Transverse colon (tissue), 4 donors: ENCODE measurements at places on chromosomes 5 and 9.

DNA sequence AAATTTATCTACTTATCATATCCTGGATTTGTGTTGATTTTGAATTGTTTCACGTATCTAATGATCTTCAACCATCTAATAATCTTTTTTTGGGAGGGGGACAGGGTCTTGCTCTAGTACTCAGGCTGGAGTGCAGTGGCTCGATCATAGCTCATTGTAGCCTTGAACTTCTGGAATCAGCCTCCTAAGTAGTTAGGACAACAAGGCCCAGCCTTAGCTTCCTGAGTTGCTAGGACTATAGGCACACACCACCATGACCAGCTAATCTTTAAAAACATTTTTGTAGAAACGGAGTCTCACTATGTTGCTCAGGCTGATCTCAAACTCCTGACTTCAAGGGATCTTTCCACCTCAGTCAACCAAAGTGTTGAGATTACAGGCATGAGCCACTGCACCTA is 34.6 kb downstream of the MRPS27 start:
- no peak for DNase-seq

DNA sequence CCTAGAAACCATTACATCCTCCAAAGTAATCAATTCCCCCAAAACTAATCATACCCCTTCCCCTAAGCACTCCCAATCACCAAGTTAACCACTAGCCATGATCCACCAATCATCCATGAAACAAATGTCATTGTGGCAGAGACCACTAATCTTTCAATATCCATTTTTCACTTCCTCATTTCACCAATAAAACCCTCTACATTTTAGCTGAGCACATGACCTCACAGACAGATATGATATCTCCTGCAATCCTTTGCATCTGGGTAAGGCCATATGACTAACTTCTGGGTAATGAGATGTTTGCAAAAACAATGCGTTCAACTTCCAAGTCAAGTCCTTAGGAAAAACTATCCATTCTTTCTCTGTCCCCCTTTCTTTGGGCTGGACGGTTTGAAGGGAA is 20.7 kb downstream of the OR2S2 start:
- no peak for DNase-seq

DNA sequence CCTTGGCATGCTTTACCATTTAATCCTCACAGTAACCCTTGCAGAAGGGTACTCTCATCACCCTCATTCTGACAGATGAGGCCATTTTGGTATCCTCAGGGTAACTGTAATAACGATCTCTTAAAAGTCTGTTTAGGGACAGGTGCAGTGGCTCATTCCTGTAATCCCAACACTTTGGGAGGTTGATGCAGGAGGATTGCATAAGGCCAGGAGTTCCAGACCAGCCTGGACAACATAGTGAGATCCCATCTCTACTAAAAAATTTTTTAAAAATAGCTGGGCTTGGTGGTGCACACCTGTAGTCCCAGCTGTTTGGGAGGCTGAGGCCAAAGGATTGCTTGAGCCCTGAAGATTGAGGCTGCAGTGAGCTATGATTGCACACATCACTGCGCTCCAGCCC is 31.8 kb downstream of the CSF1R start:
- DNase-seq: no peak

GRCh38 chr9:131144201-131144600 is 18.8 kb downstream of the NUP214 start:
- no peak for DNase-seq

DNA sequence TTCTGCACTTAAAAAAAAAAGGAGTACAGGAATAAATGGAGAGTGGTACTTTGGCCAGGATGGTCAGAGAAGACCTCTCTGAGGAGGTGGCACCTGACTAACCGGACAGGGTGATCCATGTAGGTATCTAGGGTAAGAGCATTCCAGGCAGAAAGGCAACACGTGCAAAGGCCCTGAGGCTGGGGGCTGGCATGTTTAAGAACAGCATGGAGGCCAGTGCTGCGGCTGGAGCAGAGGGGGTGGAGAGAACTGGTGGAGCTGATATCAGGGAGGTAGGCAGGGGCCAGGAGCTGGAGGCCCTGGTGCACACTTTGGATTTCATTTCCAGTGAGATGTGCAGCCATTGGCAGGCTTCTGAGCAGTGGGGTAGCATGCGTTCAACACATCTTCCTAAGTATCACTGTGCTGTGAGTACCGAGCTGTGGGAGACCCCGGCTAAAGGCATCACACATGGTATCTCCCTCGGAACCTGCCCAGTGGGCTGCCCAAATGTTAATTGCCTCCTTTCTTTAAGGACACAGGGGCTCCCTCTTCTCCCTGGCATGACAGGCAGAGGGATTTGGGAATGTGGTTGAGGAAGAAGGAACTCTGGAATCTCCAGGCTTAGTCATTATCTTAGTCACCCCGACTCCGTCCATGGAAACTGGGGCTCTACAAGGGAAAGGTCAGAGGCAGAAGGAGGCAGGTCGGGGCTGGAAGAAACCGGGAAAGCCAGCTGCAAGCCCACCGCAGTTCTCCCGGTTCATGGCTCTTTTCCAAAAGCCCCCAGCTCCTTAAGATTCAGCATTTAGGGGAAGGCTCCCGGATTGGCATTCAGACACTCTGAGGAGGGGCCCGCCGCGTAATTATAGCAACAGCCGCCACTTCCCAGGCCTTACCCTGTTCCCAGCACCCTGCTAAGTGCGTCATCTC is 18.6 kb downstream of the SLC6A7 start:
- DNase-seq: no peak

DNA sequence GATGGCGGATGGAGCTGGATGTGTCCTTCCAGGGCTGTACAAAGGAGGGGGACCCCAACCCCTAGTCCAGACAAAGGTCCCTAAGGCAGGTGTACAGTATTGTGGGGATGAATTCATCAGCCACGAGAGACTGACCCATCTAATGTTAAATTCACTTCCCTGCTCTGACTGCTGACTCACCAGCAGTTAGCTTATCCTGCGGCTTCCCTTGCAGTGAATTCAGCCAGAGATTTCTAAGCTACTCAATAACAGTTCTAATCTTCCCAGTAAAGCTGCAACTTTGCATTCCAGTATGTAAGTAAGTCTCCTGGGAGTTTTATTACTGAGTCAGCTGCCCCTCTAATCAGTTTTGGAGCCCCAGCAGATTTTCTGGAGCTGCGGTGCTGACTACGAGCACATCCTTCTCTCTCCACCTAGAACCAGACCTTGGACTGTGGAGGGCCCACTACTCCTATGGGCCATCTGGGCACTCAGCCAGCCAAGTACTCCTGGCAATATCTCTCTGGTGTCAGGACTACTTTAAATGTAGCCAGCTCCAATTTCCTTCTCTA is 16.1 kb downstream of the B4GALT1 start:
- DNase-seq: peak; percentile 71

- peak; percentile 77 for DNase-seq
These were observed 2.7 kb downstream of the GCNT4 start for GRCh38 chr5:75049456-75050351.

DNA sequence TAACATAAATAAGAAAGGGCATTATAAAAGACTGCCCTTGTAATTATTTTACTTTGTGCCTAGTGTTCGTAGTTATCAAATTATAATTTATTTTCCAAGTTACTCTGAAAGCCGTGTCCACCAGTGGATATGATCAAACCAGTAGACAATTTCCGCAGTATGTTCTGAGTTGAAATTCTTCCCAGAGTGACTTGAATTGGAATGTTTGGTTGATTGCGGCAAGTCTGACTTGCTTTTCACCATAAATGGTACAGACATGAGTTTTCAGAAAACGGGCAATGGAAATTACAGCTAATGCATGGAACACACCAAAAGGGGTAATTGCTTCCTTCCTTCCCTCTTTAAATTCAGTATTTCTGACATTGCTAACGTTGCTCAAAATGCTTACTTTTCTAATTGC is 56.6 kb downstream of the CHSY3 start:
- no peak for DNase-seq

DNA sequence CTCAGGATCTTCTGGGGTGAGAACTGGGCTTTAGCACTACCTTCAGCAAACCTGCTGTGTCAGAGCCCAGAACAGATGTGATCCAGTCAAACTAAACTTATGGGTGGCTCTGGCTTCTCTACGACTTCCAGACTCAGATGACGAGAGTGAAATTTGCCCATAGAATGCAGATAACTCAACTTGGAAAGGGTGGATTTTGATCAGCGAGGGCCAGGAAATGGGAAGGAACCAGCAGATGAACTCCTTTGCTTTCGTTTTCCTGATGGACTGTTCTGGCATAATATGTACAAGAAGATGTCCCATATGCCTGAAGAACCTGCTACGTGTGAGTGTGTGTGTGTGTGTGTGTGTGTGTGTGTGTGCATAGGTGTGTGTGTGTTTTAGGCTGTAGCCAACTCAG is 132.0 kb upstream of the MOCS2 start:
- DNase-seq: no peak

GRCh38 chr5:36870399-36871040 is 6.0 kb upstream of the NIPBL start:
- DNase-seq: no peak

DNA sequence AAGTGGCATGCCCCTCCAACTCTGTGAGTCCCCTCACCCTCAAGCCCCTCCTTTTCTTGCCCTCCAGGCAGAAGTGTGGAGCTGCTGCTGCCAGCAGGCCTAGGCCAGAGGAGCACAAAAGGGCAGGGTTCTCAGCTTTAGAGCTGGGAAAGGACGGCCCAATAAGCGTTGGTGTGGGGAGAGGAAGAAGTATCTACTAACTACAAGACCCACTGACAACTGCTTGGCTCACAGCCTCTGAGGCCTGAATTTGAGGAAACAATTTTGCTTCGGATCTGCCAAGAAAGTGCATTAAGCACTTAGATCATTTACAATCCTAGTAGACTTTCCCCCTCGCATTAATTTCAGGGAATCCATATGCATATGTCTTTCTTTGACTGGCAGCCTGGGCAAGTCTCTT is 179.4 kb downstream of the SNX18 start:
- no peak for DNase-seq

DNA sequence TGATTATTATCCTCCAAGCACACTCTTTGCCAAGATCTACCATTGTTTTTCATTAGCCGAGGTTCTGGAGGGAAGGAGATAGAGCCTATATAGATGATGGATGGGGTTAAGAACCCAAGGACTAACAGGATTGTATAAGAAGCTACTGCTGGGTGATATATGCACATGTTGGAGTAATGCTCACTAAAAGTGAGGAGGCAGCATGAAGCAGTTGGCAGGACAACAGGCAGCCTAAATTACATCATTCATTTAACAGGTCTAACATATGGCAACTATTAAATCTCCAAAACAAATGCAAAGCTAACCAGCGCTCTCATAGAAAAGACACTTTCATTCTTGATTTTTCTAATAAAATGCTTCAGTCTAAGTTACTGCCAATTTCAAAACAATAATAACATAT is 293.2 kb downstream of the EPB41L4A start:
- DNase-seq: no peak

GRCh38 chr9:90538566-90538965 is 104.1 kb downstream of the DIRAS2 start:
- no peak for DNase-seq

- no peak for DNase-seq
These were observed at the start of gene C6 for GRCh38 chr5:41213340-41213739. Gene C6, minus strand, starts transcription at chr5:41213532. Its CDS starts 10,302 bp downstream, at chr5:41203230.

- peak; percentile 31 for DNase-seq
These were observed 516 bp downstream of the MRPL41 start for GRCh38 chr9:137552022-137552768.

DNA sequence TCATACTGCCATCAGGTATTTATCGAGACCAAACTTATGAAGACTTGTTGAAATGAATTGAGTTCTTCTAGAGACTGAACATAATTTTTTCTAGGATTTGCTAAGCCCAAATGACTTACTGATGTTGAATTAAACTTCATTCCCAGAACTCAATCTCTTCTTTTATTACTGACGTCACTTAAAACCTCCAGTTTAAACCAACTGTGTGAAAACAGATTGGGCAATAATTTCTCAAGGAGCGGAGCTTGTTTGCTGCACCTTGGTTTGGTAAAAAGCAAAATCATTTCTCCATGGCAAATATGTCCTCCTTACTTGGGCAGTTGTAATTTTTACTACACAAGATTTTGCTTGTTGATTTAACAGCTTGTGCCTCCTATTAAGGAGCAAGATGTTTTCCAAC is 37.4 kb downstream of the CFAP90 start:
- DNase-seq: no peak

DNA sequence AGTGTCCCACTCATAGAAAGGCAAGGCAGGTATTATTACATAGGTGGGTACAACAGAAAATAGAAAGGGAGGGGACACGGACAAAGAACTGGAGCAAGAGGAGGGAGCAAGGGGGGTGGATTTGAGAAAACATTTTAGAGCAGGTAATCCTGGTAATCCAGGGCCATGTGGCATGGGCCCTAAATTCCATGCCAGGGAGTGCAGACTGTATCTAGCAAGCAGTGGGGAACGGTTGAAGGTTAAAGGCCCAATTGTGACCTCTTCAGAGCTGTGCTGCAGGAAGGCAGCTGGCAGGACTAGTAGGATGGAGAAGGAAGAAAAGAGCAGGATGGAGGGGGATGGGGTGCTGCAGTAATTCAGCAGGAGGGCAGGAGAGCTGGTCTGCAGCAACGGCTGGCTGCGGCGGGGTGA is 75.2 kb downstream of the PDE6A start:
- peak; percentile 83 for DNase-seq

DNA sequence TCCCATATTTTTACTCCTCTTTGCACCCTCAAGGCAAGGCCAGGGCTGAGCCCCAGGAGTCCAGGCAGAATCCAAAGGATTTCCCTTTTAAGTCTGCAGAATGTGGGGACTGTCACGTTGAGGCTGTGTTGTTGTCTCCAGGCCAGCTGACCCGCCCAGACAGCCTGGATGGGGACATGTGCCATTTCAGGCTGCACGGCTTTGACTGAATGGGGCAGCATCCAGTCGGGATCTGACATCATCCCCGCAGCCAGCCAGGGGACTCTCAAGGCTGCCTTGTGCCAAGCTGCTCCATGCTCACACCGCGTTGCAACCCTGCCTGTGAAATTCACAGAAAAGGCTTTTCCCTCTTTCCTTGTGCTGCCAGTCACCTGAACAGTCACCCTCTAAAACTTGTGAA is 2.2 kb upstream of the ZNF366 start:
- DNase-seq: no peak

DNA sequence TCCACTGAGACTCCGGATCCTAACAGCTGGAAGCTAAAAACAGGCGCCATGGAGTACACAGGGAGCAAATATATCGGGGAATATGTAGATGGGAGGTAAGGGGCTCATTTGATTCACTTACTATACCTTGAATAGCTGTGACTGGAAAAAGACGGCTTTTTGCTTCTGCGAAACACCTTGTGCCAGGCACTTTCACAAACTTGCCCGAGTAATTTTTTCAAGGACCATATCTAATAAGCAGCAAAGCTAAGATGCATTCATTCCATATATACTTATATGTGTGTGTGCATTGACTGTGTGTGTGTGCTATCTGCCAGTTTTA is 178 bp downstream of the MORN5 start:
- DNase-seq: no peak

GRCh38 chr9:13432904-13433303 is 153.4 kb upstream of the MPDZ start:
- no peak for DNase-seq

GRCh38 chr9:130480673-130481072 is 35.9 kb downstream of the ASS1 start:
- no peak for DNase-seq
